ENCODE measurements at places on chromosomes 5 and 9.

DNA sequence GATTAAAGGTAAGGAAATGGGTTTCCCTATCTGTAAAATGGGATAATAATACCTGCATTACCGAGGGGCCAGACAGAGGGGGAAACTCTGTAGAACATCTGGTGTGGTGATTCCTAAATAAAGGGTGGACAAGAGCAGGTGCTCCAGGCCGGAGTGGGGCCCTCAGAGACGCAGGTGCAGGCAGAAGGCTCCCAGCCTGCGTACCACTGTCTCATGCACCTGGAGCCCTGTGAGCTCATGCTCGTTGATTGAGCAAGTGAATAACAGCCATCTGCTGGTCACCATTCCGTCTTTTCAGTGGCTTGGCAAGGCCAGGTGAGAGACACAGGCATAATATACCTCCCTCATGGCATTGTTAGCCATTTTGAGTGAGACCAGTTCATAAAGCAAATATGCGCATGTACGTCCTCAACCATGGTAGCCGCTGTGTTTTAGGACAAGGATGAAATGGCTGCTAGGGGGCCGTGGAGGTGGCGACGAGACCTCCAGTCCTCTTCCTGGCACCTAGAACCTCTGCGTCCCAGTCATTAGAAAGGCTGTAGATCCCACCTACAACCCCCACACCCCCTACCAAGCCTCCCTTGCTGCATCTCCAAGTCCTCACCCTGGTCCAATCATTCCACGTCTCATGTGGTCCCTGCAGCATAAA, 198.0 kb upstream of the MVB12B start:
- DNase-seq, result no peak

DNA sequence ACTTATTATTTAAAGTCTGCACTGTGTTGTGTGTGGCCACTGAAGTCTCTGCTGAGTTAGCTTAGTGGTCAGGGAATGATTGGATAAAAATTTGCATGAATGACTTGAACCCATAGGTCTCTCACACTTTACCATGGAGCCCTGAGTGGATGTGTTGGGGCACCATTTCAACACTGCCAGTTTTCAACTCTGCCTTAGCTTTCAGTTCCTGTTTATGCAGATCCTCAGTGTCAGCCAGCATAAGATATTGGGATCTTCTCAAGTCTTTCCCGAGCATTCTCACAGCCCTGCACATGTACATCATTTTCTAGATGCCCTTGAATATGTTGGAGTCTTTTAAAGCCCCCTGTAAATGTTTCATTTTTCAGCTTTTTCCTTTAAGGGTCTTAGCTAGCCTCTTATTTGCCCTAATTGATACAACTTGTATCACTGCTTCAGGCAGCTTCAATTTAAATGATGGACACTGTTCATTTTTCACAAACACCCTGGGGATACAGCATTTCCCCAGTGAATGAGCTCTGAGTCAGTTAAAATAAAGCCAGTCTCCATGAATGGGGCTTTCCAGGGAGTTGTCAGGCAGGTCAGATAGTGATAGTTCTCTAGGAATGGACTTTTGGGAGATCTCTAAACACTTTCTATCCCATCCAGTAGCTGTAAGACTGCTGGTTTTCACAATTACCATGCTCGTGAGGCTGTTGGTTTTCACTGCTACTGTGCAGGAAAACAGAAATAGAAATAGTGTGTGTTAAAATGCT, 211.9 kb upstream of the PAPPA start:
- DNase-seq, result no peak

DNA sequence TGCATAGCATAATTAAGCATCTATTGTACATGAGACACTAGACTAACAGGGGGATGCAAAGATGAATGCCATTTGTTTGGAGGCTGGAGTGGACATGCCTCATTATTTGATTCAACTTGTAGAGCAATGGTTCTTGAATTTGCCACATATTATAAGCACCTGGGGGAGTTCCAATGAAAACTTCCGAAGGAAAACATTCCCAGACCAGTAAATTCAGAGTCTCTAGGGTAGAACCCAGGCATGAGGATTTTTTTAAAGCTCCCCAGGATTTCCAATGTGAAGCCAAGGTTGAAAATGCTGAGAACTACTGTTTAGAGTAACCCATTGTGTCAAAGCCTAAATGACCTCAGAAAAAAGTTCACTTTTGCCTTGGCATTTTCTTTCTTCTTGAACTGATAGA, 93.9 kb upstream of the ITGA1 start:
- DNase-seq, result no peak

GRCh38 chr5:17893026-17893635, 258.9 kb downstream of the TAF11L14 start:
- no peak for DNase-seq

- DNase-seq, result no peak
Measured at GRCh38 chr5:125612776-125613175, 810.4 kb upstream of the GRAMD2B start.

- DNase-seq, result no peak
Measured at GRCh38 chr9:16293610-16294009, 576.9 kb downstream of the BNC2 start.

DNA sequence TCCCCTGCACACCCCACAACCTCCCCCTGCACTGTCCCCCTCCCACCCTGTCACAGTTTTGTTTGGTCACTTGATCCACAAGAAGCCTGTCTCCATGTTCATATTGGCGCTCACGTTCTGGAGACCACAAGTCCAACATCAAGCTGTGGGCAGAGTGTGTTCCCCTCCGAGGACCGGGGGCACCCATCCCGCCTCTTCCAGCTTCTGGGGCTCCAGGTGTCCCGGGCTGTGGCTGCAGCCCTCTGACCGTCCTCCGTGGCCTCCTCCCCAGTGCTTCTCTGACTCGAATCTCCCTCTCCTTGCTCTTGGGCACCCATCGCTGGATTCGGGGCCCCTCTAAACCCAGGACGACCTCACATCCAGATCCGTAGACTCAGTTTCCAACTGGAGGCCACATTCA, 49.2 kb downstream of the PLEKHG4B start:
- no peak for DNase-seq

- DNase-seq, result no peak
Measured at GRCh38 chr5:132327252-132327955, 33.2 kb downstream of the SLC22A4 start.

DNA sequence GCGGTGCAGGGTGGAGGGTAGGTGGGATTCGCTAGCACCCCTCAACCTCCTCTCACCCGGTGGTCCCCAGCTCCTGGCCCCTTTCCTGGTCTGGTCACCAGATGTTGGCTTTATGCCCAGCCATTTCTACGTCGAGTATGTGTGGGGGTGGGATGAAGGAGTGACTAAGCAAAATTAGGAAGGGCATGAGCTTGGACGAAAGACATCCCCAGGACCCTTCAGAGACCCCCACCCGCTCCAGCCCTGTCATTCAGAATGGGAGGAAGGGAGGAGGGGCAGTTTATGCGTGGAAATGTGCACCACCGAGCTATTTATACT, 742 bp downstream of the BHMT2 start:
- DNase-seq, result no peak

Data from effector CD8-positive, alpha-beta T cell (primary cell).